ENCODE measurements at places on chromosomes 2 and 18. TPM values are rescaled to one million over a fixed set of nuclear protein-coding genes. Genes with fewer than 3 reads are reported as not detected.

Gene RIT2
- not detected for total RNA-seq

DNA sequence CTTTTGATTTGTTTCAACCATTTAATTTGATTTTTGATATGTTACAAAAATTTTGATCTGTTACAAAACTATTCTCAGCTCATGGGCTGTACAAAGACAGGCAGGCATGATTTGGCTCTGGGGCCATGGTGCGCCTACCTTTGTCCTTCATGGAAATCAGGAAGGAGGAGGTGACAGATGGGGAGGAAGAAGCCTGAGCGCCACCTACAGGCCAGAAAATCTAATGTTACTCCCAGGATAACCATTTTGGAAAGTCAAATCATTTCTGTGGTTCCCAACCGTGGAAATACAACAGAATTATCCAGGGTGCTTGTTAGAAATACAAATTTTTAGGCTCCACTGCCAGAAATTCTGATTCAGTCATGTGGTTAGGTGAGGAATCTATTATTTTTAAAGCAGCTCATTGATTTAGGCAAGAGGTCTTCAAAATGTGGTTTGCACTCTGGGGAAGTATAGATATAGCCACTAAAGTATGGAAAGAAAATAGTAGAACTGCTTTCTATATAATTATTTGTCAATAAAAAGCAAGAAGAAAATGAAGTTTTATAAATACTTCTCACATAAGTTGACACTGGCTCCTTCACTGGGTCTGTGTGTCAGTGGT, 93.9 kb downstream of the EVA1A start:
- no peak for DNase-seq

DNA sequence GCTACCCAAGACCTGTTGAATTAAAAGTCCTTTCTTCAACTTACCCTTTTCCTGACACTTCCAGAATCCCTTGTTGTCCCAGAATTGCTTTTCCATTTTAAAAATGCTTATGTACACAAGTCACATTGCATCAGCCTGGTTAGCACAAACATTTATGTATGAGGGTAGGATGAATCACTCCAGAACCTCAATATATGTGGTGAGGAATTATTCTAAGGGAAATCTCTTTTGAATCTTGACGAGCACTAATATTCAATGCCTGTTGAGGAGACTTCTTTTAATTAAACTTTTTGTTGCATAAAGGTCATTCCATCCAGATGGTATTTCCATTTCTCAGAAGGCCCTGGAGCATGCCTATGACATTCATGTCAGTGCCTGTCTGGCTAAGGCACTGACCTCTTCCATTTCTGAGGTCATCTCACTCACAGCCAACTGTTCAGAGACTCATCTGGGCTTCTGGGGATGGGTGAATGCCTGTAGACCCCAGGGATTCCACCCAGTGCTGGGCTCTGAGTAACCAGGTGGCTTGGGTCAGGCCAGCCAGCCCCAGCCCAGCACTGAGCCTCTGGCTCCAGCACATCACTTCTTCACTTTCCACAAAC, 28.2 kb downstream of the ACMSD start:
- no peak for DNase-seq

GRCh38 chr18:32684096-32684495, 88.7 kb downstream of the KLHL14 start:
- DNase-seq = no peak

Gene KCNF1
- not detected for total RNA-seq

DNA sequence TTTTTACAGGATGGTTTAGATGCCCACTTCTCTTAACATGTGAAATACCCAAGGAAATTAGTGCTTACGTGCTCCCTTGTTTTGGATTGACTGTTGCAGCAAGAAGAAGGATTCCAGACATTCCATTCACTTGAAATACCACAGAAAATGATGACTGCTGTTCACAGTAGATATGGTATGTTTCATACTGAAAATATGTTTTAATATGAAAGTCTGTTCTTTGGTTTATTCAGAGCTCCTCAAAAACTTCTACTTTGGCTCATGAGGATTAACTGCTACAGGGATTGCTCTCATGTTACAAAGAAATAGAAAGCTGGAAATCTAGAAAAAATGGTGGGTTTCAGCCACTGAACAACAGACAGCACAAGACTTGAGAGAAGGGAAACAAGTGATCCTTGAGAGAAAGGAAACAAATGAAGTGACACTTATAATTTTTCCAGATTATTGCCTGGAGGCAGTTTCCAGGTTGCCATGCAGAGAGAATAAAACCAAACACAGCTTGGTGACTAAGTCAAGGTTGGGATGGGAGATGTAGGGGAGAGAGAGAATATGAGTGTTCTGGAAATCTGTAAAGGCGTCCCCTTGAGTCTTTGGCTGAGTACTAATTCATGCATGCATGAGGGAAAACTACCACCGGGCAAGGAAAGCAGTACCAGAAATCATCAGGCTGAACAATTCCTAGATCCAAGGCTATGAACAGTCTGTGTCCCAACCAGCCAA, 348.1 kb downstream of the CLIP4 start:
- no peak for DNase-seq

- DNase-seq = no peak
These were observed 506.2 kb upstream of the SLC39A10 start for GRCh38 chr2:195150819-195151218.

Gene CNDP1
- total RNA-seq = 0.40 TPM
